ENCODE measurements at places on chromosomes 2 and 18.

GRCh38 chr2:78896536-78896935 is 129.0 kb upstream of the REG3G start:
- DNase-seq = no peak

DNA sequence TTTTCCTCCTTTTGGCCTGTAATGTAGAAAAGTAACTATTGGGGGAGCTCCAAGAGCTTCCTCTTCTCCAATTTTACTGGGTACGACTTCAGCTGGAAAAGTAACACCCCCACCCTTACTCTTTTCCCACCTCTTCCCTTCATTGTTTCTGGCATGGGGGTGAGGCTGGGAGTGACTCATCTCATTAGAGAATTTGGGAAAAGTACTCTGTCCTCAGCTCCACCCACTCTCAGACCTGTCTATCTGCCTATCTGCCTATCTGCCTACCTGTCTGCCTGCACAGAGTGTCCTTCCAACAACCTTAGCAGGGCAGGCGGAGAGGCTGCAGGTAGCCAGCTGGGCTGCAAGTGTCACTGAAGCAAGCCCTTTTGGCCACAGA is 93.6 kb downstream of the EPHA4 start:
- DNase-seq = no peak

DNA sequence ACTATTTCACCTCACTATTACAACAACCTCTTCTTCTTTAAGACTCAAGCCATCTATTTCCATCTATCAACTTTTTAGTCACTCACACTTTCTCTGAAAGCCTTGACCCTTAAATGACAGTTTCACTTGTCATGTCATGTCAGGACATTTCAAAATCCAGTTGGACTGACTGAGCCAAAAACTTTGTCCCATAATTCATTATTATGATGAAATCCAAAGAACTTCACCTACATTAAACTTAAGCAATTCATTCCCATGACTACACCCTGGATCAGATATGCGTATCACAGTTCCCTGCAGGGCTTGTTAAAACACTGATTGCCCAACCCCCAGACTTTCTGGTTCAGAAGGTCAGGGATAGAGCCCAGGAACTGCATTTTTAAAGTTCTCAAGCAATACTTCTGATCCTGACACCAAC is 26.5 kb downstream of the LDAH start:
- no peak for DNase-seq

- DNase-seq = no peak
Observed at GRCh38 chr2:158686210-158686691, 108.9 kb upstream of the DAPL1 start.

DNA sequence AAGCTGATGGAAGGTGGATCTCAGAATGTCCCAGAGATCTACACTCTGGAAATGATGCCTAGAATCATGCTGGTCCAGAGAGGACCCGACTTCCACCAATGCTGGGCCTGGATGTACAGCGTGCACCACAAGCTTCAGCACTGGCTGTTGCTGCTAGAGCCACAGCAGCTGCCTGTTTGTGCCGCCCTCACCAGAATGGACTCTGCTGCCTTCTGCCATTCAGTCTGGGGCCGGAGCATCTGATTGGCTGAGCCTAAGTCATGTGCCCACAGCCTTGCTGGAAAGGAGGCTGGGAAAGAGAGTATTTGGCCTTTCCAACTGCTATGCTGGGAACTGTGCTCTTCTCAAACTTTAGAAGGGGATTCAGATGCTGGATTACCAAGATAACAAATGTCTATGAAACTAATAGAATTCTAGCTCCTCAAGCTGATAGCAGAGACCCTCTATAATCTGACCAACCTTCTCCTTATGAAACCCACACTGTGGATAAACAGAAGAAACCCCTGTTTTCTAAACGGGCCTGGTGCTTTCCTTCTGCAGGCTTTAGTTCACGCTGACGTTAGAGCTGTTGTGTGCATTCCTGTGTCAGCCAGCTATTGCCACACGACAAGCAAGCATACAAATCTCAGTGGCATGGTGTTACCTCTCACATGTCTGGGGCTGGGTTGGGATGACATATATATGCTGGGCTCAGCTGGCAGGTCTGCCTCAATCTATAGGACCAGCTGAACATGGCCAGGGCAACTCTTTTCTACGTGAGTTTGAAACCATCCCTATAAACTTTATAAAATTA is 4.1 kb upstream of the LOXHD1 start:
- DNase-seq = peak; percentile 5

DNA sequence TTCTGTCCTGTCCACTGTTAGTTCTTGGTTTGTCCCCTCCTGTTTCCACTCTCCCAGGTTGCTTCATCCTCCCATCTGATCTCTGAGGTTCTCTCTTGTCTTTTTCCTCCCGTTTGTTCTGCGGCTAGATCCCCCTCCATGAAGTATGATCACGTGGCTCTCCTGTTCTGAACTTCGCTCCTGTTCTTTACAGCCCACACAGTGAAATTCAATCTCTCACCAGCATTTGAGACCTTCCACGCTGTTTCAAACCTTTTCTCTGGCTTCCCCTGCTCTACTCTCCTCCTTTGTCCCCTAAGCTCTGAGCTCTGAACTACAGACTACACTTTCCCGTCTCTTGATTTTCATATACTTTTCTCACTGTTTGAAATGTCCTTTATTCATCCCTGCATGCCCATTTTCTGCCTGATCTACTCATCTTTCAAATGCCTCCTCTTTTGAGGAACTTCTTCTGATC is 83.5 kb downstream of the OSBPL6 start:
- DNase-seq = peak; percentile 77

GRCh38 chr2:226891780-226892590 is 56.1 kb downstream of the RHBDD1 start:
- DNase-seq = no peak

DNA sequence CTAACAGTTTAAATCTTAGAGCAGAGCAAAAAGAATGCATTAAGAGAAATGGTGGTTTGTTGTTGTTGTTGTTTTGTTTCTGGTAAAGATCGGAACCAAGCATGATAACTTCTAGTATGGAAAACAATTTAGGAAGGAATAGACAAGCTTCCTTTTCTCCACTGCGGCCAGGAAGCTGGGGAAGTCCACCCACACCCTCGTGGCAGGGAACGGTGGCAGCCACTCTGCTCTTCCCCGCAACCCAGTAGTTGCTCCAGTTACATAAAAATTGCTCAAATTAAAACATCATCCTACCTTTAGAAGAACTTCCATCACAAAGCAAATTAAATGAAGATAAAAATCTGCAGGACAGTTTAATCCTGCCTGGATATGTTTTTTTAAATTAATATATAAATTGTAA is 113.0 kb downstream of the RBMS1 start:
- no peak for DNase-seq

- no peak for DNase-seq
Observed at GRCh38 chr2:61125123-61125710, 36.8 kb upstream of the C2orf74 start.

DNA sequence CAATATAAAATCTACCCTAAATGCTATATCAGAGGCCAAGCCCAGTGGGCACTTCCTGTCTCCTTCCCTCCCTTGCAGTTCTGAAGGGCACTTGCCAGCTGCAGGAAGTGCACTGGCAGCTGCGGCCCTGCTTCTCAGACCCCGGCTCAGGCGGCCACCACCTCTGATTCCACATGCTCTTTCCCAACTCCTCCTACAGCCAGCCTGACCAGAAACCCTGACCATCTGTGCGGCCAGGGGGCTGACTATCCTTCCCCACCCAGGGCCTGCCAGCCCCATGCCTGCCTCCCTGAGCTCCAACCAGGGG is 88.6 kb downstream of the ZBTB7C start:
- no peak for DNase-seq

DNA sequence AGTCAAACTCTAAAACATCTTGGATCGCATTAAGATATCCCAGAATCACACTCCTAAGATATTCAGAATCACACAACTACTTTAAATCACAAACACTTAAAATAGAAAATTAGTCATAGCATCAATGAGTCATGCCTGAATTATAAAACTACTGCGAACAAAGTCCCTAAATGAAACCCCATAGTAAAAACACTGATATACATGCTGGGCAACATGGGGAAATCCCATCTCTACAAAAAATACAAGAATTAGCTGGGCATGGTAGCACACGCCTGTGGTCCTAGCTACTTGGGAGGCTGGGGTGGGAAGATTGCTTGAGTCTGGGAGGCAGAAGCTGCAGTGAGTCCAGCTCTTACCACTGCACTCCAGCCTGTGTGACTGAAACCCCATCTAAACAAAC is 101.7 kb downstream of the COBLL1 start:
- DNase-seq = no peak

- DNase-seq = no peak
Observed at GRCh38 chr18:59419386-59419785, 60.3 kb upstream of the LMAN1 start.

- DNase-seq = no peak
Observed at GRCh38 chr2:23465936-23466335, 81.0 kb downstream of the KLHL29 start.

DNA sequence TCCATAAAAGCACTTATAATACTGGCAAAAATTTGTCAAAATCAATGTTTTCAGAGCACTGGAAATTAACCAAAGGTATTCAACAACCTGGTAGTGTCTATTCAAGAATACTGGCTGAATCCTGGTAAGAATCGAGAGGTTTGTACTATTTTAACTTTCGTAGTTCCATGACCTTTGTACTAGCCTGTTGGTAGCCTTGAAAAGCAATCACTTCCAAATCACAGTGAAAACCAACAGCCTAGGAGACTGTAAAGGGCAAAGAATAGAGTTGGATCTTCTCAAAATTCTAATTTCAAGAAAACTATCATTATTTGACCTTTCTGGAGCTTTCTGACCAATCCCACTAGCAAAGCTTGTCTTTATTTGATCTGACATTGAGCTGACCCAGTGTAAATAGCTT is 64.8 kb upstream of the CCDC178 start:
- no peak for DNase-seq

DNA sequence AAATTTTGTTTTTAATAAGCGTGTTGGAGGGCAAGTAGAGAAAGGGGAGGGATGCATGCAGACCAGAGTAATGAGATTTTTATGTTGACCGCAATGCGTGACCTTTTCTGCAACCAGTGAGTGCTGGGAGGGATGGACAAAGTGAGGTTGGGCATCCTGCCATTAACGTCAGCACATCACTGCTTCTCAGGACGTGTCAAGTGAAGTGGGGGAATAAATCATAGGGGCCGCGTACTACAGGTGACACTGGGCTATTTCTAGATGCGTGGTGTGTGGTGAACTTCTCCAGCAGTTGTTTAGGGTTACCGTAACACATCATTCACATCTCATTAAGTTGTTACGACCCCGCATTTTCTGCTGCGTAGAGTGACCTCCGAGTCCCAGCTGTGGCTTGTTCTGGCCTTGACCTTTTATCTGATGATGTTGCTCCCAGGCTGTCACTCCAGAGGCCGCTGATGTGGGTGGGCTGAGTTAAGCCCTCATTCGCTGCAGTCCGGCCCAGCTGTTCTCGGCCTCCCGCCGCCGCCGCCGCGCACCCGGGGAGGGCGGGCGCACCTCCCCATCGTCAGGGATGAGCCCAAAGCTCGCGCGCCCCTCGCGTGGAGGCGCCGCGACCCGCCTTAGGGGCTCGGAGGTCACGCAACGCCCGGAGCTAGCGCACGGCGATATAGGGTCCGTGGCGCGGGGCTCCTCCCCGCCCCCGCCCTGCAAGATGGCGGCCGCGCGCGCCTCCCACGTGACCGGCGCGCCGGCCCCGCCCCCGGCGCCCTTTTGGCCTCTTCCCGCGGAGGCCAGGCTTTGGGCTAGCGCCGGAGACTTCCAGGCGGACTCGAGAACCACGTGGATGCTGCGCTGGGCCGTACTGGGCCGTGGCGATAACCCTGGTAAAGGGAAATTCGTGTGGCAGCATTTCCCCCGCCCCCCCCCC is 3.5 kb downstream of the ZCCHC2 start:
- DNase-seq = peak; percentile 67
